ENCODE measurements at places on chromosomes 12 and 14.
A peak's percentile ranks its signal among the peaks of the same experiment; 100 is the strongest.

- DNase-seq = no peak
Observed at GRCh38 chr12:5222729-5223128, 179.1 kb downstream of the KCNA5 start.

DNA sequence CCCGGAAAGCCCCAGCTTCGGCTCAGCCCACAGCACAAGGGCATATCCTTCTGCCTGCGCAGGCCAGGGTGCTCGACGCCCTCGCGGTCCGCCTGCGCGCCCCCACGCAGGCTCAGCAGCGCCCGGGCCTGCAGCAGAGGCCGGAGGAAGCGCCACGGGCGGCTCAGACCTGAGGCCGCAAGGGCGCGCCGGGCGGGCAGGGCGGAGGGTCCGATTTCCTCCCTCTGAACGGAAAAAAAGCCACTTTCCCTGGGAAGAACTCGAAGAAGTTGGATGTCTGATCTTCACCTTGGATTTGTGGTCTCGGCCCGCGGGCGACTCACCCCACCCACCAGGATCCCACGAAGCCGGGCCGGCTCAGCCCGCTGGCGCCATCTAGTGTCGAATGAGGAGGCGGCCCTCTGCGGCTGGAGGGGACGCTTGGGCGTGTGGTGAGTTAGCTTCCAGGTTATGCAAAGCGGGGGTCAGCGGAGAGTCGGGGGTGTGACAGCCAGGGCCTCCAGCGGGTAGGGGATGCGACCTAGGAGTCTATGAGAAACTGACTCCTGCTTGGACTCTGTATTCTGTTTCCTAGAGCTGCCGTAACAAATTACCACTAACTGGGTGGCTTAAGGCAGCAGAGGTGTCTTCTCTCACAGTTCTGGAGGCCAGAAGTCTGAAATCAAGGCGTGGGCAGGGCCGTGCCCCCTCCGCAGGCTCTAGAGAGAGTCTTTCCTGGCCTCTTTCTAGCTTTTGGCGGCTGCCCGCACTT is 40.0 kb upstream of the SRSF5 start:
- DNase-seq = peak; percentile 27

DNA sequence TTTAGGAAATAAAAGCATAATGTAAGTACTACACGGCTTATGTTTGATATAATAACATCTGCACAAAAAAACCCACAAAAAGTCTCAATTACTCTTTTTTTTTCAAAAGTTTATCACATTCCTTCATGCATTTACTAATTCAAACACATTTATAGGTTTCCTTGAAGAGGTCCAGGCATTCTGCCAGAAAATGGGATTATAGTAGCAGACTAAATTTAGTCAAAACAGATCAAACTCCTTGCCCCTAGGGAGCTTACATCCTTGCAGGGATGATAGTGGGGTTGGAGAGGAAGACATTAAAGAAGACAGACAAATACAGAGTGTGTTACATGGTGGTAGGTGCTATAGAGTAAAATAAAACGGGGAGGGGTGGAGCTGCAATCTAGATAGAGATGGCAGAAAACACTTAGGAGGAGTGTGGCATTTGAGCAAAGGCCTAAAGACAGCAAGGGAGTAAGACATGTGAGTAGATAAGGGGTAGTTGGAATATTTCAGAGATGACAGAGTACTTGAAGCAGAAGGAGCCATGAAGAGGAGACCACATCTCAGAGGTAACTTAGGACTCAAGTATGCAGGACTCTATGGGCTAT is 266.9 kb downstream of the PPFIA2 start:
- DNase-seq = no peak

- no peak for DNase-seq
Observed at GRCh38 chr12:80498059-80498728, 54.2 kb downstream of the PTPRQ start.

GRCh38 chr12:86744547-86745212 is 488.5 kb upstream of the MGAT4C start:
- DNase-seq = no peak

GRCh38 chr12:61863811-61864210 is 396.4 kb upstream of the USP15 start:
- no peak for DNase-seq

- no peak for DNase-seq
Observed at GRCh38 chr14:43001731-43002130, 1395.1 kb downstream of the LRFN5 start.
